ENCODE measurements at places on chromosomes 11 and 22. TPM values are rescaled to one million over a fixed set of nuclear protein-coding genes. Genes with fewer than 3 reads are reported as not detected.

DNA sequence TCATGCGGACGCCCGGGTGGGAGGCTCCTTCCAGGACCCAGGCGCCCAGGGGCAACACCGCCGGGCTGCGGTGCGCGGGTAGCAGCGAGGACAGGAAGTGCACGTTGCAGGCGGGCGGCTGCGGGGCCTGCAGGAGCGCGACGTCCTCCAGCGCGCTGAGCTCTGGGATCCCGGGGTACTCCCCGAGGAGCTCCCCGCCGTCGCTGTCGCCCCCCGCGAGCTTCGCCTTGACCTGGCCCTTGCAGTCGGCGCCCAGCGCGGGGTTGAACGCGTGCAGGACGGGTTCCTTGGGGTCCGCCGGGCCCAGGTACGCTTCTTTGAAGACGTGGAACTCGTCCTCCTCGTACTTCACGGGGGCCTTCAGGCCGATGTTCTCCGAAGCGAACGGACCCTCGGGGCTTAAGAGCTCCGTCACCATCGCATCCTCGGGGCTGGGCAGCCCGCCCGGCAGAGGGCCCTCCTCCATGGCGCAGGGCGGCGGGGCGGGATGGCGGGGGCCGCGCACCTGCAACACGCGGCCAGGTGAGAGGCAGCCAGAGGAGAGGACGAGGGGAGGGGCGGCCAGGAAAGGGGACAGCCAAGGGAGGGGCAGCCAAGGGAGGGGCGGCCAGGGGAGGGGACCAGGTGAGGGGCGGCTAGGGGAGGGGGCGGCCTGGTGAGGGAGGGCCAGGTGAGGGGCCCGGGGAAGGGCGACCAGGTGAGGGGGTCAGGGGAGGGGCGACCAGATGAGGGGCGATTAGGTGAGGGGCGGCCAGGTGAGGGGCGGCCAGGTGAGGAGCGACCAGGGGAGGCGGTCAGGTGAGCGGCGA, 921 bp downstream of the TESMIN start:
- DNase-seq: no peak

DNA sequence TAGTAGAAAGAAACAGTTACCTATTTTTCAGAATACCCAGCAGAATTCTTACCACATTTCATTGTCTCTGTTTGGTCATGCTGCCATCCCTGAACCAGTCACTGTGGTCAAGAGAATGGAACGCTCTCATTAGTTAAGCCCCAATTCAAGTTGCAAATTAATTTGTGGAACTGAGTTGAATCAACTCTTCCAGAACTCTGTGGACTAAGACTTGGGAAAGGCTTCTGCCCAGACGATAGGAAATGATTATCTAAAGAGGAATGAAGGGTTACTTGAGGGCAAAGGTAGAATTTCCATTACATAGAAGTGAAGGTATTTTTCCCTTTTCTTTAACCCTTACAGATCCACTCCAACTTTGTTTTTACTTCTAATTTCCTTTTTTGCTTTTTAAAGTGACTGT, 286.4 kb downstream of the DYNC2H1 start:
- DNase-seq: no peak

- DNase-seq: no peak
These were observed 186.1 kb downstream of the SOX6 start for GRCh38 chr11:16169956-16170847.

- no peak for DNase-seq
These were observed 29.1 kb upstream of the LMO2 start for GRCh38 chr11:33920838-33921613.

DNA sequence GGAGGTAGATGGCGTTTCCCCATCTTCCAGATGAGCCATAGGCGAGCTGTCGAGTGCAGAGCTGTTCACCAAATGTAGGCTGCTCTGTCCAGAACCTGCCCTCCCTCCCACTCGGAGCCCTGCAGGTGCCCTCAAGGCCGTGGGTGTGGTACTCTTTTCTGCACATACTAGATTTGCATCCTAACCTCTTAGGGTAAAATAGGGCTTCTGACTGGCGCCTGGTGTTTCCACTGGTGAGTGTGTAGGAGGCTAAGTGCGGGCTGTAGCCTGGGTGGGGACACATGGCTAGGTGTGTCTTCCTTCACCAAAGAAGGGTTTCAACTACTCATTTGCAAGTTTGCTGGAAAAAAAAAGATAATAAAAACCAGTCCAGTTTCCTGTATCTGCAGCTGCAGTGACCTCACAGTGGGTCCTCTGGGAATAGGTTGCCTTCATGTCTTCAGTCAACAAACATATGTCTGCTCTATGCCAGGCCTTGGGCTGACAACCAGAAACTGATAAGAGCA, 8.5 kb downstream of the BIK start:
- no peak for DNase-seq

DNA sequence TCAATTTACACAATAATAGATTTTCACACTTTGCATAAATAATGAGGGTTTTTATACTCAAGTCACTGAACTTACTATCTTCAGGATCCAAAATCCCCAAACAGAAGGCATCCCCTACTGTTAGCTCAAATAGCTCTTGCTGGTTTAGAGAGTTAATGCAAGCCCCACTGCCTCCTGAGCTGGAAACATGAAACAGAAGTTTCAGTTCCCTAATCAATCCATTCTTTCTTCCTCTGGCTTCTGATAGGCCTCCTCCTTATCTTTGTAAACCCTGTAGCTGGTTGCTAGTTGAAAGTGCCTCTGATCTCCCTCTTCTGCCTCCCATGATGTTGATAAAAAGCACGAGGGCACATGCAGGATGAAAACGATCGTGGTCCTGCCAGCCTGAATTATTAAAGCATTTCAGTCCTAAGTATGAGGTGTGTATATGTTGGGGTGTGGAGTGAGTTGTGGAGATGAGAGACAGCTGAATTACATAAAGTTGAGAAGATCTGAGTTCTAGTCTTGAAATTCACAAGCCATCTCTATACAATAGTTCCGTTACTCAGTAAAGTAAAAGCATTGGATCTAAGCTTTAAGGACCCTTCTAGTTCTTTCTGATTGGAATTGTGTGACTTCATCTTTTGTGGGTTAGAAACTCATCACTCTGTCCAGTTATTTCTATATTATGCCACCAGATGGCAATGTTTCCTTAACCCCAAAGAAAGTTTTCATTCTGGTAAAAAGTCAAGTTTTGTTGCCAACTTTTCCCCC, 35.0 kb upstream of the EHF start:
- no peak for DNase-seq

- no peak for DNase-seq
These were observed 24.5 kb downstream of the MCHR1 start for GRCh38 chr22:40703736-40704135.

DNA sequence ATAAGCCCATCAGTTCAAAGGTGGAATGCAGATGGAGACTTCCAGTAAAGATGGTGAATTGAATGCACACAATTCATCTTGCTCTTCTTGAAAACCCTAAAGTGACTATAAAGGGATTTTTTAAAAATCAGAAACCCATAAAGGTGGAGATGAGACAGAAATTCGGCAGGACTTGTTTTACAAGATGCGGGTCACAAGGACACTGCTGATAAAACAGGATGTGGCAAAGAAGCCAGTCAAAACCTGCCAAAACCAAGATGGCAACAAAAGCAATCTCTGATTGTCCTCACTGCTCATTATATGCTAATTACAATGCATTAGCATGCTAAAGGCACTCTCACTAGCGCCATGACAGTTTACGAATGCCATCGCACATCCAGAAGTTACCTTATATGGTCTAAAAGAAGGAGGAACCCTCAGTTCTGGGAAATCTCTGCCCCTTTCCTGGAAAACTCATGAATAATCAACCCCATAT, 137.1 kb downstream of the NECTIN1 start:
- no peak for DNase-seq

DNA sequence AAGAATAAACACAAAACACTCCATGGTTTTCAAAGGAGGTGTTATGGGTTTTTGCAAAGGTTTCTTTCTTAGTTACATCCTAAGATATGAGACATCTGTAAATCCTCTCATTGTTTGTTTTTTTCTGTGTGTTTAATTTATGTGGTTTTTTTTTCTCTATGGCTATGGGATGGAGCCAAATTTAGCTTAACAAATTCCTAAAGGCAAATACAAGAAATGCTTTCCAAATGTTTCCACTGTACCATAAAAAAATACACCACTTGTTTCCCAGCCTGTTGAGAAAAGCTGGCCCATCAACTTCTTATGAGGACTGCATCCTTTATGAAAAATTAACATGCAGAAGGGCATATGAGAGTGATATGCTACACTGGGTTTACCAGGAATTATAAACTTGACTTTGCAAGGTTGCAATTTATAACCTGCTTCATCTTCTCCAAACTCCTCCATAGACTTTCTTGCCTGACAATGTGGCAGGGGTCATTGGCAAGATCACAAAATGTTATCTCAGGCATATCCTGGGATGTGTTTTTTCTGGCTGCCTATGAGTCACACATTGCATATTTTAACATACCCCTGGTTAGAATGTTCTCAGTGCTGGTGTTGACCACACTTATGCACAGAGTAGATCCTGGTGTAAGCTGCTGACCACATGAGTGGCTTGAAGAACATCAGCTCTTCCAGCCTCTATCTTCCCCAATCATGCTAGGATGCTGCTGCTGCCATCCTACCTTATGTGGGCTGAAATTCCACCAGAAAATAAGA, 137.6 kb upstream of the TTC12 start:
- DNase-seq: no peak

GRCh38 chr22:36433318-36434231, 45.8 kb upstream of the MYH9 start:
- no peak for DNase-seq

- no peak for DNase-seq
These were observed 140.2 kb upstream of the TIMP3 start for GRCh38 chr22:32661296-32661695.

DNA sequence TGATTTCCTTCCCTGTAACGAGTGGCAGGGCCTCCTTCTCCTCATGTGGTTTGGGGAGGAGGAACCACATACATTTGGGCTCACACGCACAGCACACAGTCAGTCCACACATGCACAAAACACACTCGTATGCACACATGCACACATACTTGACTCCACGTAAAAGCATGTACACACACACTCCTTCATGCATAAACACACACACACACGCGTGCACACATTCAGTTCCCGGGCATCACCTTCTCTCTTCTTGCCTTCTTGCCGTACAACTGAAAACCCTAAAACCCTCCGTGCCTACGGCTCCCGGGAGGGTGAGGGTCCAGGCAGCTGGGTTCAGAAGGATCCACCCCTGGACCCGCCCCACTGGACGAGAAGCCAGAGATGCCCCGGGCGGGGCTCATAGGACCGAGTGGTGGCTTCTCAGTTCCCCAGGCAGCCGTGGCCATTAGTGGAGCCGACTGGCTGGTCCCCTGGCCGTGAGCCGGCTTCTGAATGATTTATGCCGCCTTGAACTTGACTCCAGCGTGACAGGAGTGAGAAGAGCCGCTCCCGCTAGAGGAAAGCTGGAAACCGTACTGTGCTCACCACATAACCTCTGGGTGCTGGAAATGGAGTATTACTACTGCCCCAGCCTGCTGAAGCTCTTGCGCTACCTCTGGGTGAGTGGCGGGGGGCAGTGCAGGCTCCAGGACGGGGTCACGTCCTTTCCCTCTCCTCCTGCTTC, 117.4 kb downstream of the KIAA1671 start:
- no peak for DNase-seq

- no peak for DNase-seq
These were observed 126.8 kb downstream of the PHF21B start for GRCh38 chr22:44883011-44883421.

- peak; percentile 11 for DNase-seq
These were observed 46.0 kb upstream of the PARVA start for GRCh38 chr11:12331239-12331874.

- no peak for DNase-seq
These were observed 133.6 kb upstream of the SESN3 start for GRCh38 chr11:95364324-95365295.

GRCh38 chr11:27933992-27934829, 173.7 kb downstream of the KIF18A start:
- no peak for DNase-seq

DNA sequence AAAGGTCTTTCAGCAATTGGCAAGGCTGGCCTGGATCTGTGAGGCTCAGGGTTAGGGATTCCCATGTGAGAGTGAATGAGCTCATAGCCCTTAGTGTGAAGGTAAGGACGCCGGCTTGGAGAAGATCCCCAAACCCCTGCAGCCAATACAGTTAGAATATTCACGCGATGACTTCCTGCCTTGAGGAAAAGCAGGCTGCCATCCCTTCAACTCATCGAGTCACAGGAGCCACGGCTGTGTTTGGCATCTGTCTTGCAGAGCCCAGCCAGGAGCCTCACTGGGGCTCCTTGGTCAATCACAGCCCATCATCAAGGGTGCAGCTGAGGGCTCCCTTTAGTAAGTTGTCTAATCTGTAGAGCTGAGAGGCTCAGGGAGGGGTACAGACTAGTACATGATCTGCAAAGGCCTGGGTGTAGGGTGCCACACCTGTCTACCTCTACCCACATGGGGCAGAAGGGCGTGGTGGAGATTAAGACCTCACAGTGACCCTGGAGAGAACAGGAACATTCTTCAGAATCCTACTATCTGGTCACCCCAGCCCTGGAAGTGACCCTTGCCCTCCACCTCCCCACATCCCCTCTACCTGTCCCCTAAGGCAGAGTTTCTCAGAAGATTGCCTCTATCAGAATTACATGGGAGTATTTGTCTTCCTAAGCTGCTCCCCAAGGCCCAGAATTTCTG, 18.5 kb downstream of the IL10RA start:
- DNase-seq: no peak

DNA sequence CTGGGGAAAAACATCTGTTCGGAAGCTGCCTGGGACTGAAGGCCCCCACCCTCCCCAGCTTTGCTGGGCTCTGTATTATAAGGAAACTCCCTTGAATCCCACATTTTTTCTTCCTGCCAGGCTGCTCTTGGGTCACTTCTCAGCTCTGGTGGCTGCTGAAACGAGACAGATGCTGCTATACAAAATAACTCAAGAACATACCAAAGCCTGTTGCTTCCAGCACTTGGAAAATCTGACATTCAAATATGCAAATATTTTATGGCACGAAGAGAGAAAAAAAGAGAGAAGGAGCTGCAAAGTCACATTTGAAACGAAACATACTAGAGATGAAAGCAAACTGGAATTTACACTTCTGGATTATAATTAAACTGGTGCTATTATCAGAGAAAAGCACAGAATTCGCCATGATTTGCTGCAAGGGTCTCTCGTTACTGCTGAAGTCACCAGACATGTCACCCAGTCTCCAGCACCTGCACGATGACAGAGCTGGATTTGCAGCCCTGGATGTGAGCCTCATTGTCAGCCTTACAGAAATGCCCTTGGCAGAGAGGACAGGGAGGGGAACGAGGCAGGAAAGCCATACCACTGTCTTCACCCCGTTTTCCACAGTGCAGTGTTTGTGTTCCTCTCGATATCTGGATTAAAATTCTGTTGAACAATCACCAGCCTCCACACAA, 47.9 kb upstream of the IGSF9B start:
- no peak for DNase-seq

Gene MYO7A
- 15.2 TPM for total RNA-seq

Gene MAPK11
- 8.8 TPM for total RNA-seq

Gene TRPC6
- total RNA-seq: 2.7 TPM

Gene RAC2
- total RNA-seq: 10.7 TPM

Gene PRG2
- 0.54 TPM for total RNA-seq

Gene SSH3
- 39.4 TPM for total RNA-seq

Gene AMOTL1
- total RNA-seq: 64.2 TPM

Gene PANX1
- 49.2 TPM for total RNA-seq

Gene TNNT3
- 8.3 TPM for total RNA-seq
